Fibroblast of skin of abdomen (primary cell): ENCODE measurements at places on chromosomes 3 and 15.
A peak's percentile ranks its signal among the peaks of the same experiment; 100 is the strongest.

- DNase-seq: no peak
These were observed 42.9 kb downstream of the CDIN1 start for GRCh38 chr15:36622197-36622795.

DNA sequence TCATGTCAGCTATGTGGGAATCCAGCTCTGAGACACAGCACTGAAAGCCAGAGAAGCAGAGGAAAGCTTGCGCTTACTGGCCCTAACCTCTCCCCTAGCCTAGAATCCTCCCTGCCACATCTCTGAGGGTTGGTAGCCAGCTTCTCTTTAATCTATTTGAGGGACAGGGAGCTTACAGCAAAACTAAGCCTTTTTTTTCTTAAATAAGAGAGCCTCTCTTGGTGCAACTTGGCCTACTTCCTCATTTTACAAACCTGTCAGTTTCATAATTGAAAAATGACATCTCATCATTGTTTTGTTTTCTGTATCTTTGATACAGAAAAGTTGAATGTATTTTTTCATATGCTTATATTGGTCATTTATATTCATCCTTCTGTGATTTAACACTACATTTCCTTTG, 193.9 kb downstream of the ZNF621 start:
- no peak for DNase-seq

DNA sequence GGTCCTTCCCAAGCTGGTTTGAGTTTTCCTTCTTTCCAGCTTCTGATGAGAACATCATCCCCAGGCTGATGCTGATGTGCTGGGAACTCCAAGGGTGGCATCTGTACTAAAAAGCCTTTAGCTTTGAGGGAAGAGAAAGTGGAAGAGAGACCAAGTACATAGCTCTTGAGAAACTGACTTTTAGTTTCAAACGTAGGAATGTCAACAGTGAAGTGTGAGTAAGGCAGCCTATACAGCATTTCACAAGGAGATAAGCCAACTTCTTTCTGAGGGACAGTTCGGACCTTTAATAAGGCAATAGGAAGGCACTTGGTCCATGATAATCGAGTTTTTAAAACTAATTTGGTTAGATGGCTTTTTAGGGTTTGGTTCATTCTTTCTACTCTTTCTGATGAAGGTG, 53.7 kb downstream of the DLG1 start:
- DNase-seq: no peak

- DNase-seq: peak; percentile 97
These were observed 41.6 kb downstream of the MRAS start for GRCh38 chr3:138389841-138390581.

DNA sequence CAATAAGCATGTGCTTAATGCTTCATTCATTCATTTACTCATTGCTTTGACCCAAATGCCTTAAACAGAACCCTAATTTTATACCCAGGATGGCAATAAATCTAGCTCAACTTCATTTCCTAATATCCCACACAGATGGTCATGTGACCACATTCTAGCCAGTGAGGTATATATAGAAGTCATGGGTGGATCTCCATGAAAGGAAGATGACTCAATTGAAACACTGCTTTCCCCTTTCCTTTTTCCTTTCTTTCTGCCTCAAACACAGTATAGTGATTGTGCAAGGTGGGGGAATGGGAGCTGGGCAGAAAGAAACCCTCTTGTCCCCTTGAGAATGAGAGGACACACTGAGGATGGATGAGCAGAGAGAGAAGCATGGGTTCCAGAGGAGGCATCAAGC, 183.5 kb upstream of the PRICKLE2 start:
- DNase-seq: no peak

- no peak for DNase-seq
These were observed 363.3 kb upstream of the THRB start for GRCh38 chr3:24857945-24858344.

DNA sequence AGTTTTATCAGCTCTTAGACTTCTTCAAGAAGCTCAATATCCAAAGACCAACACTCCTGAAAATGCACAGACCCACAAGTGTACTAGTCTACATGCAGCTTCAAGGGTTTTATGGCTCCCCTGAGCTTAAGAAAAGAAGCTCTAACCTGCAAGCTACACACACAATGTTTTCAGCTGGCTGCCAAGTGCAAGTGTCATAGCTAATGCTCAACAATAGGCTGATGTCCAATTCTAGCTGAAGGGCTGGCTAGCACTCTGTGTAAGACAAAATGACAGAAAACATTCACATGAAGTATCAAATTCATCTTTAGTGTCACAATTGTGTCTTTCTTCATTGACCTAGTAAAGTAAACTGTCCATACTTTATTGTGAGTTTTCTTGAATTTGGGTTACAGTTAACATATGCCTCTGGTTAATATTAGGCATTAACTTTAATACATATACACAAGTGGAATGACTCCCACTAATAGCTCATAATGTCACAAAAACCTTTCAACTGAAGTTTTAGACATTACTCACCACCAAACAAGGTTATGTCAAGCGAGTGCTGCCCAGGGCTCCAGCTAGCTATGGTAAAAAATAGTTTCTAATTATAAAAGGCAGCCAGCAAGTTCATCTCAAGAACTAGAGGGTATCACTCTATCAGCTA, 15.1 kb downstream of the ABI3BP start:
- DNase-seq: peak; percentile 26

- peak; percentile 98 for DNase-seq
These were observed at the start of gene GNAI2 for GRCh38 chr3:50235716-50236483. Gene GNAI2, plus strand, starts transcription at chr3:50236204. Its CDS starts 132 bp downstream, at chr3:50236336.

- DNase-seq: peak; percentile 15
These were observed 11.5 kb upstream of the SEC11A start for GRCh38 chr15:84727429-84727828.

DNA sequence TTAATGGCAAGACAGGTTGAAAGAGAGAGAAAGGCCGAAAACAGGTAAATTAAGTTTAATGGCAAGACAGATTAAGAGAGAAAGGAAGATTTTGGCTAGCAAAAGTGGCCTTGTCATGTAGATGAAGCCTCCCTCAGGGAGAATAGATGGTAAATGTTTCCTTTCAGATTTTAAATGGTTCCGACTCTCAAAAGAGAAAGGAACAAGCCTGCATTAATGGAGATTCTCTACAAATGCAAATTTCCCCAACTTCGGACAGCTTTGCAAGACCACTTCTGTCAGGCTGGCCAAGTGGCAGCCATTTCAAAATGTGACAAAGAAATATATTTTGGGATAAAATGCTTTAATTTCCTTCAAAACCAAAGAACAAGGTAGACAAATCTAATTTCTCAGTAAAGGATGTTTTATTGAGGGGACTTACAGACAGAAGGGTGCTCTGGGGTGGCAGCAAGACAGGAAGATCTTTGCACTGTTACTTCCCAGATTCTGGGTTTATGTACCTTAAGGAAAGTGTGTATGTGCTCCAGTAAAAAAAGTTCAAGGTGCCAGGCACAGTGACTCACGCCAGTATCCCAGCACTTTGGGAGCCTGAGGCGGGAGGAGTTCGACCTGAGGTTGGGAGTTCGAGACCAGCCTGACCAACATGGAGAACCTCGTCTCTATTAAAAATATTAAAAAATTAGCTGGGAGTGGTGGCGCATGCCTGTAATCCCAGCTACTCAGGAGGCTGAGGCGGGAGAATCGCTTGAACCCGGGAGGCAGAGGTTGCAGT, 626.3 kb upstream of the NAALADL2 start:
- no peak for DNase-seq

- no peak for DNase-seq
These were observed 67.1 kb upstream of the LMOD3 start for GRCh38 chr3:69189487-69189886.

- DNase-seq: peak; percentile 51
These were observed 217.6 kb downstream of the TPRG1 start for GRCh38 chr3:189389346-189389745.

- no peak for DNase-seq
These were observed 291.2 kb downstream of the ZBTB20 start for GRCh38 chr3:114855839-114856238.

DNA sequence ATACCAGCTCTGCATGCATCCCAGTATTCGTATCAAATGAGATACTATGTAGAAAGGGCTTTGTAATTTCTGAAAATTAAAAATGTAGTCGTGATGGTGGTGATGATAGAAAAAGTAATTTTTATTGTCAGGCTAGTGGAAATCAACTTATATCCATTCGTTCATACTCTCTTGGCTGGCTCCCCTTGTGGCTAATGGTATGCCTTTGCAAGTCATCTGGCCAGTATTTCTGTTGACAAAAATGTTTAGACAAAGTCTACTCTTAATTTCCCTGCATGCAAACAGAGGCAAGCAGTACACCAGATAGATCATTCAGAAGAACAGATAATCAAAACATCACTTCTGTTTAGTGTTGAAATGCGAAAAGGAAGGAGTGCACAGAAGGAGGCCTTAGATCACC, 49.6 kb upstream of the DUT start:
- DNase-seq: no peak

- DNase-seq: peak; percentile 96
These were observed 19.8 kb upstream of the CELF6 start for GRCh38 chr15:72339777-72340177.

DNA sequence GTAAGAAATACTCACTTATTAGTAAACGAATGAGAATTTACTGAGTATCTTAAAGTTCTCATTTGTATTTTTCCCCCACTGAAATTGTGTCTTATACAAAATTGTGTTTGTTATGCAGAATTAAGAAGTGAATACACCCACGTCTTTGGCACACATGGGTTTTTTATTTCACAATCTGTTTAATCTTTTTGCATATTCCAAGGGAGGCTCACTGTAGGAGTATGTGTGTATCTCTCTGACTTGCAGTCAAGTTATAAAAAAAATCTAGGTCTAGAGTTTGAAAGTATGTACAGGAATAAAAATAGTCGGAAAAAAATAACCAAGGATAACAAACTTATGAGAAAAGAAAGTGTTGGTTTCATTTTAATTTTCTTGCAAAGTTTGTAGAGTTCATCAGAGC, 255.2 kb downstream of the PDCD6IP start:
- DNase-seq: no peak

DNA sequence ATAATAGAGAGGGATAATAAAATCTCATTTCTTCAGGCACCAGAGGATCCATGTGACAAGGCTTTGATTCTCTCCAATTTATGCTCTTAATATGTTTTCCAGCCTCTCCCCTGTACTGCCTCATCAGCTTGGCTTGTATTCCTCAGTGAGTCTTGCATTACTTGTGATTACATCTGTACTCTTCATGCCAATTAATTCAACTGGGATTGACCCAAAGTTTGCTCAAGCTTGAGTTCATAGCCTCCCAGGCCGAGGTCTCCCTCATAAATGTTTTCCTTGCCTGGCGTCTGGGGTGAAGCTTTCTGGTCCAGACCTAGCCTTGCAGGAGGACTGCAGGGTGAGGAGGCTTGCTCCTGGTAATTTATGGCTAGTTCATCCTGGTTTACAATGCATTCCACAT, 146.9 kb downstream of the CHST2 start:
- peak; percentile 10 for DNase-seq

- DNase-seq: peak; percentile 19
These were observed 245.1 kb downstream of the MAGI1 start for GRCh38 chr3:65793495-65794200.

GRCh38 chr3:58059349-58060321, 51.4 kb downstream of the FLNB start:
- peak; percentile 90 for DNase-seq

DNA sequence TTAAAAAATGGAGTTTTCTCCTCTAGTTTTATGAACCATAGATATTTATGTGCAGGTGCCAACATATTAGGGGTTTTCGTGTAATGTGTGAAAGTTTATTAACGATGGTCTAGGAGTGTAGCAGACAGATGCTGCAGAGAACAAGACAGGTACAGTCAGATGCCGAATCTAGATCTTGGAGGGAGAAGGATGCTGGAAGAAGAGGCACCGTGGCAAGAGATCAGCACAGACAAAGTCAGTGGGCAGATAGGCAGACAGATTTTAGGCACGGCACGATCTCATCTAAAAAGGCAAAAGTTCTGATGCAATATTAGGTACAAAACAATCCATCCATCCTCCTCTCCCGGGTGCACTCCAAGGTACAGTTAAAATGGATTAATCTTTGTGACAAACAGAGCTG, 161.6 kb downstream of the TIGIT start:
- no peak for DNase-seq

DNA sequence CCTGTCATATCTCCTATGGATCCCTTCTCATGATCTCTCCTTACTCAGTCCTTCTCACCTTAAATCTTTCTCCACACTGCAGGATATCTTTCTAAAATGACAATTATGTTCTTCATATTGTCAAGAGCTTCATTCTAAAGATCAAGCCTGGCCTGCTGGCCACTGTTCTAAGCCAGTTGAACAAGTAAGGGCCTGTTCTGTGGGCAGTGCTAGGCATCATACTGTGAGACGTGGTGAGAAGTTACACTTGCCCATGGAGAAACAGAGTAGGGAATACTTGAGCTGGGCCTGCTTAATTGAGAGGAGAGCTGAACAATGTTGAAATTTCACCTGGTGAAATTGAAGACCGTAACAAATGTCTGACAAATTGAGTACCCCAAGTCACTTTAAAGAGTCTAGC, 184.1 kb upstream of the RASGRP1 start:
- DNase-seq: no peak

DNA sequence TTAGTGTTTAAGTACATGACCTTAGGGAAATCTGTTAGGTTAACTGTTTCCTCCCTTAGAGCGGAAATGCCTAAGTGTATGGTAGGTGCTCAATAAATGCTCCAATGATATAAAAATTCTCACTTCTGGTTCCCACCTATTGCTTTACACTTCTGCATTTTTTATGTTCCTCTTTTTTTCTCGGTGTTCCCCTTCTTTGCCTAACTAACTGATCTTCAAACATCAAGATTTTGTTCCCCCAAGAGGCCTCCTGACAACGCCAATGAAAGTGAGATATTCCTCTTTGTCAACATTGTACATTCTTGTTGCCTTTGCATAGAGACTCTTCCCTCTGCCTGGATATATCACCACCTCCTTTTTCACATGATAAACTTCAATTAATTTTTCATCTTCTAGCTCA, 17.4 kb downstream of the SLC35A5 start:
- no peak for DNase-seq

DNA sequence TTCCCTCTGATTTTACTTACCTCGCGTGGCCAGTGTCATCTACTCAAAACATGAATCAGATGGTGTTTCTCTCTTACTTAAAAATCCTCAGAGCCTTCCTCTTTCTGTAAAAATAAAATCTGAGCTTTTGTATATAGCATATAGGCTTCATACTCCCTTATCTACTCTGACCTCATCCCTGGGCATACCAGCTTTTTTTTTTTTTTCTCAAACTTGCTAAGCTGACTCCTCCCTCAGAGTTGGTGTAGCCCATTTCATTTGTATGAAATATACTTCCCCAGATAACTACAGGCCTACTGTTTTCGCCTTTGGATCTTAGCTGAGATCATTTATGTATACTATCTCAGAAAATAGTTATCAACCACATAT, 648.9 kb upstream of the ALCAM start:
- no peak for DNase-seq

DNA sequence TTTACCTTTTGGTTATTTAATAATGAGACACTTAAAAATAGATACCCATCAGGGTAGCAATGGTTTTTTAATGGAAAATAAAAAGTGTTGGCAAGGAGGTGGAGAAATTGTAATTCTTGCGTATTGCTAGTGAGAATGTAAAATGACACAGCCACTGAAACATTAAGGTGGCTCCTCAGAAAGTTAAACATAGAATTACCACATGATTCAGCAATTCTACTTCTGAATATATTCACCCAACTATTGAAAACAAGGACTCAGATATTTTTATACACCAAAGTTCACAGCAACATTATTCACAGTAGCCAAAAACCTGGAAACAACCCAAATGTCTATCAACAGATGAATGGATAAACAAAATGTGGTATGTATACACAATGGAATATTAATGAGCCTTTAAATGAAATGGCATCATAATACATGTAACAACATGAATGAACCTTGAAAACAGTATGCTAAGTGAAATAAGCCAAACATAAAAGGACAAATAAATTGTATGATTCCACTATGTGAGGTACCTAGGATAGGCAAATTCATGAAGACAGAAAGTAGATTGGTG, 163.5 kb downstream of the IMPG2 start:
- DNase-seq: no peak
